ENCODE measurements at places on chromosomes 2 and 18.

- no peak for DNase-seq
These were observed 133.3 kb downstream of the DNAH6 start for GRCh38 chr2:84649487-84650142.

GRCh38 chr18:24470022-24470618, 9.7 kb downstream of the HRH4 start:
- no peak for DNase-seq

- no peak for DNase-seq
These were observed 46.4 kb upstream of the SELENOI start for GRCh38 chr2:26299471-26300101.

- DNase-seq: no peak
These were observed 56.3 kb upstream of the AFF3 start for GRCh38 chr2:100198461-100199230.

GRCh38 chr2:31318361-31319336, 84.7 kb downstream of the EHD3 start:
- no peak for DNase-seq

Data from NCI-H1694 treated with DMSO at 0.1 percent for 48 hours (cell line).